ENCODE measurements at places on chromosomes 2 and 18.

- DNase-seq, result no peak
Measured at GRCh38 chr2:134087371-134087921, 166.4 kb upstream of the MGAT5 start.

DNA sequence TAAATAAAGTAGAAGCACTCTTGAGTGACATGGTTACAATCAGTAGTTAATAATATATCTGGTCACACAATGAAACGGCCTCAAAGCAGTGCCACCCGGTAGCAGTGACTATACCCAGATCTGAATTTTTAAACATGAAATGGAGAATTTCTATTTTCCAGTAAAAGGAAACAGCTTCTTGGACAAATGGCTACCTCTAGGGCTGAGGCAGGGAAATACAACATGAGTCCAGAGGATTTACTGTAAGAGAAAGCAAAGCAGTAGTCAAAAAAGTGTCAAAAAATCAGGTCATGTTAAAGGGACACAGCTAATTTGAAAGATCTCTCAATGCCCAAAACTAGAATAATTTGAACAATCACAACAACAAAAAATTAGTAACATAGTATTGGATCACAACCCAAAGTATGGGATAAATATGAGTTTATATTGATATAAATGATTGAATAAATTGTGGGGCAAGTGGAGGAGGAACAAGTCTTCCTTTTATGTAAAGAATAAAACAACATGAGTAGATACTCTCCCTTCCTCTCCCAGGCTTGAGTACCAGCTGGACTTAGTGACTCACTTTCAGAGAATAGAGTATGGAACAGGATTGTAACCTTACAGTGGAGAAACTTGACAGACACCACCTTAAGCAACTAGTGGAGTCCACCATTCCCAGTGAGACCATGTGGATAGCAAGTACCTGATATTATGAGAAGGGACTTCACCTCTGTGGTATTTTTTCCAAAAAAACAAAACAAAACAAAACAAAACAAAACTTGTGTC is 180.8 kb downstream of the MBD2 start:
- no peak for DNase-seq

GRCh38 chr2:10548626-10549025 is 100.5 kb upstream of the ODC1 start:
- DNase-seq, result peak; percentile 54

DNA sequence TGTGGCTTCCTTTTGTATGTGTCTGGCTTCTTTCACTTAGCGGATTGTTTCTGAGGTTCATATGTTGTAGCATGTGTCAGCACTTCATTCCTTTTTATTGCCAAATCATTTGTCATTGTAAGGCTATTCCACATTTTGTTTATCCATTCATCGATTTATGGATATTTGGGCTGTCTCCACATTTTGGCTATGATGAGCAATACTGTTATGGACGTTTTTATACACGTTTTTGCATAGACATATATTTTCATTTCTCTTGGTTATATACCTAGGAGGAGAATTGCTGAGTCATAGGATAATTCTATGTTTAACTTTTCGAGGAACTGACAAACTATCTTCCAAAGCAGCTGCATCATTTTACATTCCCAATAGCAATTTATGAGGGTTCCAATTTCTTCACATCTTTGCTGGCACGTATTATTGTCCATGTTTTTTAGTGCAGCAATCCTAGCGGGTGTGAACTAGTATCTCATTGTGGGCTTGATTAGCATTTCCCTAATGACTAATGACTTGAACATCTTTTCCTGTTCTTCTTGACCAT is 48.1 kb upstream of the TBC1D8 start:
- no peak for DNase-seq

- no peak for DNase-seq
Measured at GRCh38 chr2:60333264-60333663, 220.2 kb downstream of the BCL11A start.

GRCh38 chr2:112705575-112705974 is 15.2 kb upstream of the NT5DC4 start:
- no peak for DNase-seq

GRCh38 chr2:116761864-116762263 is 1052.6 kb upstream of the DDX18 start:
- no peak for DNase-seq

DNA sequence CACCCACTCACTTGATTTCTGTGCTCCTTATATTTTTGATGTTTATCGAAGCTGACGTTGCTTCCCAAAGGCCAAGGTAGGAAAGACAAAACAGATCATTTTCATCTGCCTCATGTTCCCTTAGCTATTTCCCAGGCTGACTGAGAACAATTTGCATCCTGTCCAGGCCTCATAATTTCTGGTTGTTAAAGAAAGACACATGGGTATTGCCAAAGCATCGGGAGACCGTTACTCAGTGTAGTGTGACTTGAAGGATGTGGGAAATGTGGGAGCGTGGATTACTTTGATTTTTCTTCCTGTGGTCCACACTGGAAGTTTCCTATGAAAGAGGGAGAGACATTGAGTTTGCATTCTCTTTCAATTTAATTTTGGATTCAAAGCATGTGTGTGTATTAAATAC is 204.6 kb downstream of the TRIB2 start:
- no peak for DNase-seq

DNA sequence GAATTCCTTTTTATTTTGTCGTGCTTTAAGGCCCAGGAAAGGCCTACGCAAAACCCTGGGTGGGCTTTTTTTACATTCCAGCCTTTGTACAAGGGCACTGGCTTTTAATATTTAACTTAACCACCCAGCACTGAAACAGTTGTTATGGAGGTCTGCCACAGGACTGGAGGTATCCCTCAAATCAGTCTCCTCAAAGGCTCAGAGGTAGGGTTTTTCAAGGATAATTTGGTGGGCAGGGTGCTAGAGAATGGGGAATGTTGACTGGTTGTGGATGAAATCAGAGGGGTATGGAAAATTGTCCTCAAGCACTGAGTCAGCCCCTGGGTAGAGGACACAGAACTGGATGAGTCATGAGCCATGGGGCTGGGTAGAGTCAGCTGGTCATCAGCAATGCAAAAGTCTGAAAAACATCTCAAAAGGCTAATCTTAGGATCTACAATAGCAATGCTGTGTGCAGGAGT is 443.1 kb downstream of the THSD7B start:
- no peak for DNase-seq

GRCh38 chr18:67893916-67894315 is 377.4 kb upstream of the DSEL start:
- DNase-seq, result no peak

DNA sequence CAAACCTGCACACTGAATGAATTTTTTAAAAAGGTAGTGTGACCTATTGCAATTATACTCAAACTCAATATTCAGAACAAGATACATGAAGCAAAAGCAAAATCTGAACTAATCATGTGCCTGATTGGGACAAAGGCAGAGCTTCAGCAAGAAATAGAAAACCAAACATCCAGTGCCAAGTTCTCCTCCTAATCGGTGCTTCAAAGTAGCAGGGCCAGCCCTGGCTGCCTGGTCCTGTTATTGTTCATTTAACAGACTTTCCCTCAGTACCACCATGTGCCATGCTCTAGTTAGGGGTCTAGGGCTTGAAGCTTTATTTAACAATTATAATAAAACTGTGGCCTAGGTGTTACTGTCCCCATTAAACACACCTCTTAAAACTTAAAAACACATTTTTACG is 281.5 kb upstream of the PXDN start:
- DNase-seq, result no peak

DNA sequence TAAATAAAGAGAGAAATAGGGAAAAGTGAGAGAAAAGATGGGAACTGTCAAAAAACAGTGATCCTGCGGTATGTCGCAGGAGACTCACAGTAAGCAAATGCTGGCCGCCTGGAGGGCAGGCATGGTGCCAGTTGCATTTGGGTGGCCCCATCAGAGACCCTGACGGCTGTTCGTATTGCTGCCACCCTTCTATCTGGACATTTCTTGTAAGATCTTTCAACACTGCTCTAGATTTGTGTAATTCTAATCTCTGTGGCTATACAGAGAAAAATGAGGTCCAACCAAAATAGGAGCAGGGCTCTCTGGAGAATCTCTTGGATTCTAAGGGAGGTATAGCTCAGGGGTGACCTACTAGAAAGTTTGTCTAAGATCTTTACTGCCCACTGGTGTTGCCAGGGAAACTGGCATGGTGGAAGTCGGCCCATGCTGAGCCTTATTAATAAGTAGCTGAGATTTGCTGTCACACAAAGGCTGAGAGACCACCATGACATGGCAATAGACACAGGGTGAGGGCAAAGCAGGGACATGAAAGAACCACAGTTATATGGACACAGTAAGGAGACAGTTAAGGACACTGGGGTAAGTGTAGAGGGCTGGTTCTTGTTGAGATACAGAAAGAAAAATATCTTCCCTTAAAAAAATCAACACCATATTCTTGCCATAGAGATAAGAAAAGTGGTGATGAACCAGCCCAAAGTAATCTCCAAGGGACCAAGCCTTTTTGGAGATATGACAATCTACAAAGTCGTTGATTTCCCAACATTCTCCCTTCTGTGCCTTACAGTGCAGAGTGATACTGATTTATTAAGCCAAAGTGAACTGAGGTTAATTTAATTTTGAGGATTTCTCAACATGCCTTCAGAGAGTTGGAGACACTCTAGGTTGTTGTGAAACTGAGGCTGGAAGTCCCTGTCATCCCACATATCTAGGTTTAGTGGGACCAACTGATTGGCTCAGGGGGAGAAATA is 26.4 kb upstream of the FZD7 start:
- DNase-seq, result no peak
